ENCODE measurements at places on chromosomes 5 and 9.

DNA sequence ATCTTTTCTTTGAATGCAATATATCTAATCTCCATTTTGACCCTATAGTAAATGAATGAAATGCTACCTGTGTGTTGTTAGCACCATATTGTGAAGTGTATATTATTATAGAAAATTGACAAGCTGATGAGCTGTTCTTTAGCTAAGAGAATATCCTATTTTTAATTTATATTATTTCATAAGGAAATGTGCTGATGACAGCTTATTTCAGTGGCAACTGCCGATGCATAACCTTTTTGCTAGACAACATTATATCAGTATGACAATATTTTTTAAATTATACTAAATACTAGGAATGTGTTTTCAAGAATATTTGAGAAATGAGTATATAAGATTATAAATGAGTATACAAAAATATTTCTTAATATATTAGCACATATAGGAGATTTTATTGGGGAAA, 573.1 kb downstream of the ZNF608 start:
- H3K27me3 ChIP-seq: no peaks in the 10 kb centered on the region
- no peaks in the 10 kb centered on the region for H3K4me1 ChIP-seq
- no peak overlapping the region for H3K4me3 ChIP-seq
- DNase-seq: no peak
- H3K36me3 ChIP-seq: no peaks in the 10 kb centered on the region

GRCh38 chr5:22850981-22851380, 2.2 kb downstream of the CDH12 start:
- H3K27me3 ChIP-seq: no peaks in the 10 kb centered on the region
- DNase-seq: no peak
- no peaks in the 10 kb centered on the region for H3K36me3 ChIP-seq
- H3K4me1 ChIP-seq: no peaks in the 10 kb centered on the region

- no peaks in the 10 kb centered on the region for H3K4me1 ChIP-seq
- no peak overlapping the region for H3K4me3 ChIP-seq
Observed at GRCh38 chr5:124419531-124419930, 326.9 kb downstream of the ZNF608 start.

- no peak for DNase-seq
- no peaks in the 10 kb centered on the region for H3K4me1 ChIP-seq
- H3K4me3 ChIP-seq: no peak overlapping the region
- no peaks in the 10 kb centered on the region for H3K27me3 ChIP-seq
- no peak overlapping the region for H3K27ac ChIP-seq
- no peaks in the 10 kb centered on the region for H3K36me3 ChIP-seq
Observed at GRCh38 chr5:61461926-61462325, 129.9 kb downstream of the ZSWIM6 start.

- no peaks in the 10 kb centered on the region for H3K4me1 ChIP-seq
- no peak for DNase-seq
- H3K27ac ChIP-seq: no peak overlapping the region
- no peaks in the 10 kb centered on the region for H3K36me3 ChIP-seq
- peaks cover 11% of the 10 kb centered on the region for H3K27me3 ChIP-seq
Observed at GRCh38 chr5:10278658-10279279, 28.7 kb downstream of the CCT5 start.

DNA sequence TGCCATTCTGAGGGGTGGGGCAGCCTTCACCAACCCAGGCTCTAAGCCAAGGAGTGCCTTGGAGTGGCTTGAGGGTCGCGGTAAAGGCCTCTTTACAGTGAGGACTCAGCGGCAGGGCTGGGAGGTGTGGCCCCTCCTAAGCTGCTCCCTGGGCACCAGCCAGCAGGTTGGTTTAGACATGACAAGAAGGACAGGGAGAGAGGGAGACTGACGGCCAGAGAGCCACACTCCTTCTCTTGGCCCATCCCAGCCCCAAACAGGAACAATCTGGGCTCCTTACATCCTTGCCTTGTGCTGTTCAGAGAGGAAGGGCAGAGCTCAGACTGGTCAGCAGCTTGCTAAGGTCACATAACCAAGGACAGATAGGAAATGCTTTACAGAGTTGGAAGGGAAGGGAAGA, 94.5 kb downstream of the LMX1B start:
- H3K36me3 ChIP-seq: no peaks in the 10 kb centered on the region
- no peak overlapping the region for H3K27ac ChIP-seq
- H3K27me3 ChIP-seq: peaks cover 26% of the 10 kb centered on the region

DNA sequence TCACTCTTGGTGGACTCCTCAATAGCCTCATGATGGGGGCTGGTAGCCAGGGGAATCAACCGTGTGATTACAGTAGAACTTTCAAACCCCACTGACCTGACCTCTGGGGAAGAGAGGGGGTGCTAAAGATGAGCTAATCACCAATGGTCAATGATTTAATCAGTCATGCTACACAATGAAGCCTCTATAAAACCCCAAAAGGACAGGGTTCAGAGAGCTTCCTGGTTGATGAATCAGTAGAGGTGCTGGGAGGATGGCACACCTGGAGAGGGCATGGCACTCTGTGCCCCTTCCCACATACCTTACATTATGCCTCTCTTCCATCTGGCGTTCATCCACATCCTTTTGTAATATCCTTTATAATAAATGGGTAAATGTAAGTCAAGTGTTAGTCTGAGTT, 8.9 kb upstream of the SH3TC2 start:
- H3K27me3 ChIP-seq: no peaks in the 10 kb centered on the region
- no peak overlapping the region for H3K27ac ChIP-seq
- H3K4me1 ChIP-seq: no peaks in the 10 kb centered on the region
- H3K36me3 ChIP-seq: no peaks in the 10 kb centered on the region
- no peak for DNase-seq

GRCh38 chr9:116342941-116343340, 189.3 kb downstream of the PAPPA start:
- H3K27ac ChIP-seq: no peak overlapping the region
- DNase-seq: no peak
- no peaks in the 10 kb centered on the region for H3K36me3 ChIP-seq
- H3K4me3 ChIP-seq: no peak overlapping the region
- no peaks in the 10 kb centered on the region for H3K4me1 ChIP-seq

DNA sequence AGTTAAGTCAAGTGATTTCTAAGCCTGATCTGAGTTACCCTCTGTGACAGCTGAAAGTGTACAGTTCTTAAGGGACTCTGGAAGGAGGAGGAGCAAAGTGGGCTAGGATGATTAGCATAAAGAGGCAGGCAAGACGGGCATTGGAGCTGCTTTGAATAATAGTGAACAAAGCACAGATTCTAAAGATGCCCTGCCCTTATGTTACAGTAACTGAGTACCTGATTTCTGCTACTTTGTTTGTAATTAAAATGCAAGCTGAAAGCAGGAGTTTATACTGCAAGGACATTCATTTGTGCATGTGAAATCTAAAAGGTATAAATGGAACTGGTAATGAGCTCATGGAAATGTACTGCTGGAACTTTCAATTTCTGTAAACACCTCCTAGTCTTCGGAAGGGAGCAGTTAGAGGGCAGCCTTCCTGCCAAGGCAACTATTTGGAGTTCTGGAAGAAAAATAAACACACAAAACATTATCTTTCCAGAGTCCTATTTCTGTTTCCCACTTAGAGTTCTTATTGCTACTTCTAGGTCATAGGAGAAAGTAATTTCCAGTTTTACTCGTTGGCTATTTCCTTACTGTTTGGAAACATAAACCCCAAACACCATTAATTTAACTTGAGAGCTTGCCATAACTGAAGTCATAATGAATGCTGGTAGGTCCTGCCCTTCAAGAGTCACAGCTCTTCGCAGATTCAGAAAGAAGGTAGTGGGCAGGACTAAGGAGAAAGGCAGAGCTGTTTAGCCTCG, at the start of gene RANBP3L:
TSS of gene RANBP3L (minus strand) at position 45 of the 746 bp plus-strand sequence. CDS start 486 bp downstream, outside the sequence.
- H3K27me3 ChIP-seq: no peaks in the 10 kb centered on the region
- no peaks in the 10 kb centered on the region for H3K36me3 ChIP-seq
- no peak within 1 kb of the TSS for H3K4me3 ChIP-seq
- H3K27ac ChIP-seq: no peak within 1 kb of the TSS

DNA sequence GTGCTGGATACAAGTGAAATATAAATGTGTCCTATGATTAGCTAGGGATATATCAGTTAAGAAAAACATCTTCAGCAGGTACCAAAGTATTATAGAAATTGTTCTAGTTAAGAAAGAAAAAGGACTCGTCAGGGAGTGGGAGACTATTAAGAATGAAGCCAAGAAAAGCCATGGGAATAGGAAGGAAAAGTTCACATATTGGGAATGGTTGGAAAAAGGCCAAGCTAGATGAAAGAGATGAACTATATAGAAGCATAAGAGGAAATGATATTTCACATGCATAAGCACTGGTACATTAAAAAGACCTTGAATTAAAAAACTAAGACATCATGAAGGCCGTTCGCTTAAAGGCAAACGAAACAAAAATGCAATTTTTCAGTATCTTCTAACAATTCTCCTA, 237.7 kb downstream of the ADAMTS6 start:
- no peak overlapping the region for H3K4me3 ChIP-seq
- H3K27me3 ChIP-seq: no peaks in the 10 kb centered on the region
- no peaks in the 10 kb centered on the region for H3K36me3 ChIP-seq
- no peak for DNase-seq
- H3K4me1 ChIP-seq: no peaks in the 10 kb centered on the region

DNA sequence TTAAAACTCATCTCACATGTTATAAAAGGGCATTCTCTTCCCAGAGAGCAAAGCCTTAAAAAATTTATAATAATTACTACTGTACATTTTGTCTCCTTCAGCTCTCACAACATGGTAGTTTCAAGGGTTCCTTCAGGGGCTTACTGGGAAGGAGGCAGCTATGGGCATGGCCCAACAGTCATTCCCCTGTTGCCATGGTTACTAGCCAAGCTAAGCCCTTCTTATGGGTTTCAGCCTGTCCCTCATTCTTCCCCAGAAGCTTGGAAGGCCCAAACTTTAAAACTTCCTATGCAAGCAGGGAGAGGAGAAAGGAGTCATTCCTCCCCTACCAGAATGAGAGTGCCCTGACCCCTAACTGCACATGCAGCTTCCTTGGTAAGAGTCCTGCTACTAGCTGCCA, 82.2 kb upstream of the CNTLN start:
- no peak overlapping the region for H3K4me3 ChIP-seq
- H3K36me3 ChIP-seq: no peaks in the 10 kb centered on the region
- H3K27me3 ChIP-seq: no peaks in the 10 kb centered on the region
- H3K4me1 ChIP-seq: no peaks in the 10 kb centered on the region
- no peak overlapping the region for H3K27ac ChIP-seq

- H3K36me3 ChIP-seq: no peaks in the 10 kb centered on the region
- no peaks in the 10 kb centered on the region for H3K27me3 ChIP-seq
- DNase-seq: no peak
- no peak overlapping the region for H3K4me3 ChIP-seq
- no peak overlapping the region for H3K27ac ChIP-seq
Observed at GRCh38 chr5:99315413-99316183, 386.8 kb upstream of the CHD1 start.

- H3K36me3 ChIP-seq: no peaks in the 10 kb centered on the region
- DNase-seq: no peak
- H3K4me3 ChIP-seq: no peak overlapping the region
- no peaks in the 10 kb centered on the region for H3K4me1 ChIP-seq
- H3K27me3 ChIP-seq: no peaks in the 10 kb centered on the region
Observed at GRCh38 chr5:90345684-90346083, 63.9 kb downstream of the CETN3 start.

DNA sequence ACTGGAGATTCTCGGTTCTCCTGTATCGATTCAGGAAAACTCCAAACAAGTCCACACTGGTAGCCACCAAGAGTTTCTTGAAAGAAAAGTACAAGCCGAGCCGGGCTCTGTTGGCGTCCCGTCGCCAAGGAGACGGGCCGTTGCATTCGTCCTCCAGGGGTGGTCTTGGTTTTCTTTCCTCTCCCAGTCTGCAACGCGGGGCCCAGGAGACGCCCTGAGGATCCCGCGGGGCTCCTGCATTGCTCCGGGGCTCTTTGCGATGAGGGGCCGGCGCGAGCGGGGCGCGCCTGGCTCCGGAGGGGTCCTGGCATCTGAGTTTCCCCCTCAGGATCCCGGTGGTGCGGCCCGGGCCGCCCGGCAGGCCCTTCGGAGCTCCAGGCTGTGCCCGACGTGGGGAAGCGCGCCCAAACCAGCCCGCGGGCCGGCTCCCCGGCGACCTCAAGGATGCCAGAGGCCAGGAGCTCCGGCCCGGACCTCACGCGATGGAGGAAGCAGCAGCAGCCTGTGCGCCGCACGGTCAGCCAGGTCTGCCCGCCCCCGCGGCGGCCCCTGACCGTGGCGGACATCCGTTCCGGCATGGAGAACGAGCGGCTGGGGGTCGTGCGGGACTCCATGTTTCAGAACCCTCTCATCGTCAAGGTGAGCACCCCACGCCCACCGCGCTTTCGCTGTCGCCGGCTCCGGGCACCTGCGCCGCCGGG, at the start of gene CFAP77:
TSS of gene CFAP77 (plus strand) at position 384 of the 701 bp plus-strand sequence. CDS start at position 445, 61 bp downstream.
- no peaks in the 10 kb centered on the region for H3K36me3 ChIP-seq
- H3K27me3 ChIP-seq: peaks cover 14% of the 10 kb centered on the region
- DNase-seq: peak; percentile 27
- no peak within 1 kb of the TSS for H3K27ac ChIP-seq
- H3K4me1 ChIP-seq: peaks cover 12% of the 10 kb centered on the region
- peak within 1 kb of the TSS; percentile 67 for H3K4me3 ChIP-seq

DNA sequence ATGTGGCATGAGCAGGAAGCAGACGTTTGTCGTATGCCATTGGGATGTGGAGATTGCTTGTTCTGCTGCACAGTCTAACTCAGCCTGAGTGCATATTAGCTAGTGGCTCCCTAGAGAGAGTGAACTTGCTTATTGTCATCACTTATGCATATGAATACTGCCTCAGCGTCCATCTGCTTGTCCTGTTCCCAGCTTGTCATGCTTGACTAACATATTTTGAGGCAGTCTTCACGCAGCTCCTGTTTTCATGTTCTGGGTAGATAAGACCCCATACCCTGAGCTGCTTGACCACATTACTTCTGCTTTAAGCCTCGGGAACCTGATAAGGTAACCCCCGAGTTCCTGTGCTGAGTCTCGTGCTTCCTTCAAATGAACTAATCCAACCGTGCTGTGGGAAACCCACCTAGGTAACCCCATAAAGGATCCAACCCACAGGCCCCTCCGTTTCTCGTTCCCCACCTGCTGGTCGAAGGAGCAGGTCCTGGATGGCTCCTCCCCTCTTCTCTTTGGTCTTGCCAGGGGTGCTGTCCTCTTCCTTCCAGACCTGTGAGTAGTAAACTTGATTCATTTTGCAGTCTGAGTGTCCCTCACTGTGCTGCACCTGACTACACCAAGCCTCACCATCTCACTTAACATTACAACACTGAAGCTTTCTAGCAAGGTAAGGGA, 25.0 kb downstream of the ANKRD33B start:
- no peak overlapping the region for H3K4me3 ChIP-seq
- H3K27me3 ChIP-seq: no peaks in the 10 kb centered on the region
- DNase-seq: no peak
- no peaks in the 10 kb centered on the region for H3K36me3 ChIP-seq

DNA sequence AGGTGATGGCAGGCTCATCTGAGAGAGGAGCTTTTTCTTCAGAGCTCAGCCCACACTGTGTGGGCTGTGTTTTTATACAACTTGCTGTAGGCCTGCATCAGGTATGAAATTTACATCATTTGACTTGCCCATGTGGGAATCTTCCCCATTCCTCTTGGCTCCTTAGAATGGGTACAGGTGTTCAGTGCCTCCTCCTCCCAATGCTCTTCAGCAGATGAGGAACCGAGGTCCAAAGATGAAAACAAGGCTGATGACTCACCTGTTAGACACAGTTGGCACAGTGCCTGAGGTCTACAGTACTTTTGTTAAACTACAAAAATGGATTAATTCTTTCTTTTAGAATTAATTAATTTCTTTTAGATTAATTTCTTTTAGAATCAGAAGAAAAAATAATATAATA, 20.8 kb downstream of the PAPPA start:
- no peaks in the 10 kb centered on the region for H3K27me3 ChIP-seq
- H3K4me3 ChIP-seq: no peak overlapping the region
- no peaks in the 10 kb centered on the region for H3K36me3 ChIP-seq
- no peak for DNase-seq
